ENCODE measurements at places on chromosomes 3 and 15.

DNA sequence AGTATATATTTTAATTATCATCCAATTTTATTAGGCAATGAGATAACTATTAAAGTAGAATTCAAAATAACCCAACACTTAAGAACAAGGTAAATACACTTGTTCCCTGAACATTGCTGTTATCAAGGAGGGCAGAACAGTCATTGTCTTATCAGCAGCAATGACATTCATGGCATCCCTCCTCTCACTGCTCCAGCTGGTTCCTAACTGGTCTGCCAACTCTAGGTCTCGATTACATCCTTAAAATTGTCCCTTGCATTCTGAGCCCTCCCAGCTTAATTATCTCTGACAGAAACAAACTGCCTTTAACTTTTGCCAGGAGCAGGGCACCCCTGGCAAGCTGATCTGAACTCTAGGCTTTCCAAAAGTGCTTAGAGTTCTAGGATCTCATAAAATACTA lies 14.0 kb upstream of the DYNC1LI1 start:
- no peak for DNase-seq

- no peak for DNase-seq
Observed at GRCh38 chr3:14299767-14300166, 102.6 kb upstream of the SLC6A6 start.

GRCh38 chr3:122969585-122970469 lies 57.7 kb downstream of the SEMA5B start:
- DNase-seq: peak; percentile 31

- DNase-seq: no peak
Observed at GRCh38 chr3:19931180-19931692, 2.8 kb downstream of the EFHB start.

GRCh38 chr3:42123012-42123581 lies 31.9 kb downstream of the TRAK1 start:
- peak; percentile 46 for DNase-seq

- no peak for DNase-seq
Observed at GRCh38 chr3:138046955-138047354, 37.0 kb downstream of the CLDN18 start.

- no peak for DNase-seq
Observed at GRCh38 chr3:177110895-177111294, 86.4 kb downstream of the TBL1XR1 start.

- no peak for DNase-seq
Observed at GRCh38 chr15:79332824-79333510, 22.1 kb downstream of the TMED3 start.

- DNase-seq: no peak
Observed at GRCh38 chr15:89429986-89430385, 66.4 kb downstream of the RHCG start.

- DNase-seq: no peak
Observed at GRCh38 chr3:17847156-17847555, 104.7 kb upstream of the TBC1D5 start.

- no peak for DNase-seq
Observed at GRCh38 chr3:178561239-178561638, 25.0 kb downstream of the KCNMB2 start.

GRCh38 chr3:50133283-50133615 lies 21.9 kb upstream of the SEMA3F start:
- DNase-seq: no peak

GRCh38 chr3:101896083-101896757 lies 46.9 kb downstream of the NFKBIZ start:
- no peak for DNase-seq

DNA sequence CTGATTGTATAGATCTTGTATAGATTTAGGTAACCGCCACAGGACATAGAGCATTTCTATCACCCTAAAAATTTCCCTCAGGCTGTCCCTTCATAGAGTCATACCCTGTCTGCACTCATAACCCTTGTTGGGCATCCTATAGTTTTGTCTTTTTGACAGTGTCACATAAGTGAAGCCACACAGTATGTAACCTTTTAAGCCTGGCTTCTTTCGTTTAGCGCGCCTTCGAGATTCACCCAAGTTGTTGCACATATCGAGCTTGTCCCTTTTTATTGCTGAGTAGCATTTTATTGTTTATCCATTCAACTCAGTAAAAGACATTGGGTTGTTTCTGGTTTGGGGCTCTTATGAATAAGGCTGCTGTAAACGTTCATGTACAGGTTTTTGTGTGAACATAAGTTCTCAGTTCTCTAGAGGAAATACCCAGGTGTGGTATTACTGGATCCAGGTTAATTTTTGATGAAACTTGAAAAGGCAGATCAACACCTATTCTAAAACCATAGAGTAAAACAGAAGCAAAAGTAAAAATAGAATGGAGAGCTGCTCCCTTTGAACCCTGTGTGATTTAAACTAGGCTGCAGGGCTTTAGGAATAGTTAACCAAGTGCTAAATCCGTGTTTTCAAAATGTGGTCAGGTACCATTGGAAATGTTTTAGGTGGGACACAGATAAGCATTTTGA lies 49.5 kb downstream of the CD86 start:
- DNase-seq: no peak

- DNase-seq: peak; percentile 31
Observed at GRCh38 chr3:174441588-174442301, 417.4 kb upstream of the NAALADL2 start.

- no peak for DNase-seq
Observed at GRCh38 chr15:52689562-52689961, 10.4 kb upstream of the ATOSA start.

GRCh38 chr3:88301273-88301995 lies 151.7 kb downstream of the C3orf38 start:
- DNase-seq: no peak

DNA sequence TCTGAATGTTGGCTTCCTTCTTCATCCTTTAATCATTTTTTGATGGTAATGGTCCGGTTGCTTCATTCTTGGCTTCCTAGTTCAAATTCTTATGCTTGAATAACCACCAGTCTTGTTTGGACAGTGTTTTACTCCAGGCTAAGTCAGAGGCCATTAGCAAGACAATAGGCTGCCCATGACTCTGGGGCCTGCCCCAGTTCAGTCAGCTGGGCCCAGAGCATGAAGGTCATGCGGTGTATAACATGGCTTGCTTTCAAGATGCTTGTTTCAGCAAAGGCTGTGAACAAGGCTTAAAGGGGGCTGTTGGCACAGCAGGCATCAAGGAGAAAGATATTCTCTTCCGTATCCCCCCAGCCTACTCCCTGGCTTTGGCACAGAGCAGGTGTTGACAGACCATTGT lies 13.7 kb downstream of the TM4SF18 start:
- no peak for DNase-seq

DNA sequence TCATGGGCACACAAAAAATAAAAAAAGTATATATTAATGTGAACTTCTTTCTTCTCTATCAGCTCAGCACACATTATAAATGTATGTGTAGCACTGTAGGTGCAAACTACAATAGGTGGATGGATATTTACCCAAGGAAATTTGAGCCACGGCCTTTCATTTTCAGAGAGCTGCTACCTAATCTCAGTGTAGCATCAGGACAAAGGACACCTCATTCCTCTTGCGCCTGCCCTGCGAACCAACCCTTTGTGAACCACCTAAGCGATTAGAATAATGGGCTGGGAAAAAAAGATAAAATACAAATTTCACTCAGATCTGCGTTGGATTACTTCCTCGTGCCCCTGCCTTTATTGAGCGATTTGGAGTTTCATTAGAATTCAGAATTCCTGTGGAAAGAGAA lies 263.2 kb downstream of the NR2F2 start:
- no peak for DNase-seq

- peak; percentile 27 for DNase-seq
Observed at GRCh38 chr3:192063570-192063969, 602.6 kb downstream of the PYDC2 start.

GRCh38 chr3:127363891-127364290 lies 76.0 kb upstream of the PRR20G start:
- DNase-seq: no peak

- DNase-seq: no peak
Observed at GRCh38 chr3:54259636-54260035, 137.3 kb downstream of the CACNA2D3 start.

DNA sequence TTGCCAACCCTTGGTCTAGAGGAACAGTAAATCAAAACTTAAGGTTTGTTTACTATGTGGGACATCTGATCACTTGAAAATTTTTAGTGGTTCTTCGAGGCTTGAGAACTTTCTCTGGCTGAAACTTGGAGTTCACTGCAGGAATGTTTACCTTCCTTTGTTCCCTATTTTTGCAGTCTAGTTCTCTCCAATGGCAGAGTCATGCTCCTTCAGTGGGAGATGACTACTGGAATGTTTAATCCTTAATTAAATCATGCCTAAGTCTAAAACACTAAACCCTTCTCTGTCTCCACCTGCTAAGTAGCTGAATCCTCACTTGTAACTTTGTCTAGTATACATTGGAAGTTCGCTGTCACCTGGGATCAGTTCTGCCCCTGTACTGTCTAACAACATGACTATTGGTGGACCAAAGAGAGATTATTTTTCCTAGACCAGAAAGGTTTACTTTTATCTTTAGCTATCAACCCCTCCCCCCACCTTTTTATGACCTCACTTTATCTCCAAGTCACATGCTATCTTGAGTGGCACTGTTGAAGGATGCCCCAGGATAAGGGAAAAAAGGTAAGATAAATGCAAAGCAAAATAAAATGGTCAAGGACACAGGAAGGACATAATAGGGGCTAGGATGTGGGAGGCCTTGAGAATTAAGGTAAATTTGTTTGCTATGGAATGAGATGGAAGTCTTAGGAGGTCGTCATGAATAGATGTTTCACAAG lies 1.2 kb upstream of the ZNF609 start:
- no peak for DNase-seq

- no peak for DNase-seq
Observed at GRCh38 chr3:24067483-24067882, 122.4 kb downstream of the NR1D2 start.

DNA sequence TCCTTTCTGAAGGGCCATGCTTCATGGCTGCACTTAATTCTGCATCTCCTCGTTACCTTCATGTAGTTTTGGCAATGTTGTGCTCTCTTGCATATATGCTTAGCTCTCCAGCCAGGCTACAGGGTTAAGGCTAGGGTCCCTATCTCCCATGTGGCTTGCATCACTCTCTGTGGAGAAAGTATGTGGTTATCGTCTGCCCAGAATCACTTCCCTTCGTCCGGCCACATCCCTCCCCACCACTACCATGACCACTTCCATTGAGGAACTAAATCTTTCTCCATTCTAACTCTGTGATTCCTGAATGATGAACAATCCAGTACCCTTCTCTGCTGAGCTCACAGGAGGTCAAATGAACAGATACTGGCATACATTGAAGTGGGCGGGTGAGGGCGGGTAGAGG lies 34.0 kb downstream of the WWTR1 start:
- no peak for DNase-seq

- no peak for DNase-seq
Observed at GRCh38 chr3:72144773-72145505, 360.0 kb upstream of the PROK2 start.

- DNase-seq: no peak
Observed at GRCh38 chr3:161713731-161714130, 217.1 kb downstream of the OTOL1 start.

DNA sequence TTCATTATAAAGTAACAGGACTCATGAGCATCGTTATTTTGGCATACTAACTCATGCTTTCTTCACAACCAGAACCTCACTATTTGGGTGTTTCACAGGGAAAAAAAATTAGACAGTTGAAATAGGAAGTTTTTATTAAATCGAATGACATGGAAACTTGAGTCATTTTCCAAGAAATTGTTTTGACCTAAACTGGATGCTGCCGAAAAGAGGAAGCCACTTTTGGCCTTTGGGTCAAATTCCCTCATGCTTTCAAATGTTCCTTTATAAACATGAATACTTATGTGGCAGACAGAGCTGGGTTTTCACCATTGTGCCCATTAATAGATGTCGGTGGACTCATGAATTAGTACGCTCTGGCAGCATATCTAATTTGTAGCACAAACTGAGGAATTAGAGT lies 224.9 kb downstream of the MCTP2 start:
- no peak for DNase-seq

DNA sequence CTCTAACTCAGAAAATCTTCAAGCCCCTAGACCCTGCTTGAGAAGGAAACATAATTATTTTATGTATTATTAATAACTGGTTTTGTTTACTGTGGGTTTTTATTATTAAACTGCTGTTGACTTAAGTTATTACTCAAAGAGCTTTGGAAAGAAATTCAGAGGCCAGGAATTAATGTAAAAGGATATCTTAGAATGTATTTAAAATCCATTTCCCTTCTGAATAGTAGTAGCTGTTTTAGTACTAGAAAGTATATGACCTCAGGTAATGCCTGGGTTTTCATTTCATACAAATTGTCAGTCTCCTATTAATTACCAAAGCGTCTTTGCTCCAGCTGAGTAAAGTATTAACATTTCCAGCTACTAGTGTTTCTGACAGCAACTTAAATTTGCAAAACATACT lies 223.1 kb downstream of the ITPR1 start:
- no peak for DNase-seq

DNA sequence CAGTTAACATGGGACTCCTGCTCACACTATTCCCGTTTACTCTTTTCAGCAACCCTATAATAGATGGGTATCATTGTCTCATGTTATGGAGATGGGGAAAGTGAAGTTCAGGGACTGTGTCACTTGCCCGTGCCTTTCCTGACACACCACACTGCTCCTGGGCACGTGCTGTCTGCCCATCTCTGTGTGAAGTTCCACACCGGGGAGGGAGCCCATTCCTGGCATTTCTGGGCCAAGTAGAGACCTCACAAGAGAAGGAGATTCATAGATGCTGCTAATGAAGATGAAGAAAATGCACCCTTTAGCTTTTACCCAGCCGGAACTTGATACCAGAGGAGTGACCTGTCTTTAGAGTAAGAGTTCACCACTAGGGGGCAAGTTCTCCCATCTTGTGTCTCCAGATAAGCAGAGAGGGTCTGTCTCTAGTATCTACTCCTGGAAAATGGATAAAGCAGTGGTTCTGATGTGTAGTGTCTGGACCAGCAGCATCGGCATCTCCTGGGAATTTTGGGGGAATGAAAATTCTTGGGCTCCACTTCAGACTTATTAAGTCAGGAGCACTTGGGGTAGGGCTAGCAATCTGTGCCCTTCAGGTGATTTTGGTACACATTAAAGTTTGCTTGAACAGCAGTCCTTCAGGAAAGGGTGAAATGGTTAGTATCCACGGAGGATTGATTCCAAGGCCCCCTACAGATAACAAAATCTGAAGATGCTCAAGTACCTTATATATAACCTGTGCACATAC lies 2.0 kb upstream of the TOPBP1 start:
- DNase-seq: peak; percentile 42

GRCh38 chr3:180359953-180360279 lies 242.0 kb upstream of the TTC14 start:
- DNase-seq: no peak

DNA sequence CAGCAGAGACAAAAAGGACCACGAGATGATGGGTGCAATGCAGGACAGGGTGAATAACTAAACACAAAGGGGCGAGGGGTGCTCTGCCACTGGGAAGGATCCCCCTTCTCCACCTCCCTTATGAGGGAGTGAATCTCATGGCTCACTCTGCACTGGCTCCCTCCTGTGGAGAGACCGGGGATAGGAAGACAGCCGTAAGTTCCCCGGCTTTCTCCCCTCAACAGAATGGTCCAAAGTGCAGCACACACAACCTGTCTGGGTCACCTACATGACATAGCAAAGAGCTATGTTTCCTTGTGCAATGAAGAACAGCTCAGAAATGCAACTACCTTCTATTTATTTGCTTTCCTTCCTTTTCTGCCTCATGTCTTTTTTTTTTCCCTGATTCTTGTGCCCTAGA lies 7.8 kb upstream of the ACSBG1 start:
- no peak for DNase-seq

- DNase-seq: no peak
Observed at GRCh38 chr15:78654272-78654671, 13.3 kb upstream of the CHRNB4 start.

- peak; percentile 51 for DNase-seq
Observed at GRCh38 chr3:31960793-31961431, 20.1 kb downstream of the OSBPL10 start.

GRCh38 chr3:72301779-72302178 lies 516.8 kb upstream of the PROK2 start:
- DNase-seq: no peak
